ENCODE measurements at places on chromosomes 7 and 10.

DNA sequence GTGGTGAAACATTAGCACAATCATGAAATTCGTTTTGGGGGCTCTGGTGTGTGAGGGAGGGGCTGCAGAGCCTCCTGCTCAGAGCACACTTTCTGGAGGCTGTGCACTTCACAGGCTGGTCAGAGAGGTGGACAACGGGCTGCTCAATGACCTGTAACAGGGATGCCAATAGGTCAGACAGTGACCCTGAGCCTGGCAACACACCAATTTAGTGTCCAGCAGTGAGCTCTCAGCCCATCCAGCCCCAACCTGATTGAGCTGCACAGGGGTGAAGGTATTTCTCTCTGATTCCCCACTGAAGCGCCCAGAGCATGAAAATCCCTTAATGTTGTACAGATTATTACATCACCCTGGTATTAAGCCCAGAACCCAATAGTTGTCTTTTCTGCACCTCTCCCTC lies 191.3 kb upstream of the ZNF32 start:
- DNase-seq = no peak

- no peak for DNase-seq
These were observed 2.6 kb downstream of the AUTS2 start for GRCh38 chr7:69600710-69601519.

GRCh38 chr7:39133088-39133487 lies 155.4 kb downstream of the POU6F2 start:
- DNase-seq = no peak

DNA sequence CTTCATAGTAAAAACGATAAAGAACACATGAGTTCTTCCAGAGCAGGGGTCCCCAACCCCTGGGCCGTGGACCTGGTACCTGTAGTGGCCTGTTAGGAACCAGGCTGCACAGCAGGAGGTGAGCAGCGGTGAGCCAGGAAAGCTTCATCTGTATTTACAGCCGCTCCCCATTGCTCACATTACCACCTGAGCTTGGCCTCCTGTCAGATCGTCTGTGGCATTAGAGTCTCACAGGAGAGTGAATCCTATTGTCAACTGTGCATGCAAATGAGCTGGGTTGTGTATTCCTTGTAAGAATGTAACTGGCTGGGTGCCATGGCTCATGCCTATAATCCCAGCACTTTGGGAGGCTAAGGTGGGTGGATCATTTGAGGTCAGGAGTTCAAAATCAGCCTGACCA lies 229.5 kb downstream of the CNTNAP2 start:
- DNase-seq = no peak

DNA sequence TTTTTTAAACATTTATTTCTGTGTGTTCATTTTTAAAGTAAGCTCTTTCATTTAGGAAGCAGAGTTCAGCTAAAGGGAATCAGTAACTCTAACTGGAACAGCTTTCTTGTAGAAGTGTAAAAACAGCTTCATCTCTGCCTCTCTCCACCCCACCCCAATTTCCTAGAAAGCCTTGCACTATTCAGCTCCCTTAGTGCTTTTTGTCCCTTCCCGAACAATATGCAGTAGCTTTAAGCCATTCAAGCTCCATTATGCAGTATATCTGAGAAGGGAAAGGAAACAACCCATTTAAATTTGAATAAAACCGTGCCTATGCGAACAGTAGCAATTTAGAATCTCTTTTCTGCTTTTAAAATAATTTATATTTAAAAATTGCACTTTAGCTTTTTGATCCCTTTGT lies 134.5 kb downstream of the TRIL start:
- DNase-seq = no peak

GRCh38 chr10:128009372-128010126 lies 102.6 kb downstream of the PTPRE start:
- no peak for DNase-seq

GRCh38 chr10:34498821-34499220 lies 316.3 kb downstream of the PARD3 start:
- no peak for DNase-seq

GRCh38 chr7:100360135-100360854 lies 2.4 kb downstream of the PILRB start:
- DNase-seq = no peak

DNA sequence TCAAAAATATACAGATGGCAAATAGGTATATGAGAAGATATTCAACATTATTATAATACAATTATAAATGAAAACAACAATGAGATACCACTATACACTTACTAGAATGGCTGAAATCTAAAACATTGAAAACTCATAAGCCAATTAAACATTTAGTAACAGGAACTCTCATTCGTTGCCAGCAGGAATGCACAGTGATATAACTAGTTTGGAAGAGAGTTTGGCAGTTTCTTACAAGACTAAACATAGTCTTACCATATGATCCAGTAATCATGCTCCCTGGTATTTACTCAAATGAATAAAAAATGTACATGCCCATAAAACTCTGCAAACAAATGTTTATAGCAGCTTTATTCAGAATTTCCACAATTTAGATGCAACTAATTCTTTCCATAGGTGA lies 476.2 kb upstream of the COBL start:
- no peak for DNase-seq

DNA sequence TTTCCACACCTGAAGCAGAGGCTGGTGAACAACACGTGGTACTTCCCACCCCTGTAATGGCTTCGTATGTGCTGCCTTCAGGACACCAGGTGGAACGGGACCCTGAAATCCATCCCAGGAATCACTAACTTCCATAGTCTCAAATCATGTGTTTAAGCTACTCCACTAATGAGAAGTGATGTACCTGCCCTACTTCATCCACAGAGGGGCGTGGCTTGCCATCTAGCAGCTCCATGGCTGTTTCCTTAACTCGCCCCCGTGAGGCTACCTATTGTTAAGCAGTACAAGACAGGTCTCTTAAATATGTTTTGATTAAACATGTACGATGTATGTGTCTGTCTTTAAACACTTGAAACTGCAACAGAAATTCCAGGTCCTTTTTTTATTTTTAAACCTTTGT lies 31.8 kb downstream of the ARL3 start:
- DNase-seq = no peak

- DNase-seq = no peak
These were observed 22.5 kb downstream of the CCDC186 start for GRCh38 chr10:114151486-114151885.

DNA sequence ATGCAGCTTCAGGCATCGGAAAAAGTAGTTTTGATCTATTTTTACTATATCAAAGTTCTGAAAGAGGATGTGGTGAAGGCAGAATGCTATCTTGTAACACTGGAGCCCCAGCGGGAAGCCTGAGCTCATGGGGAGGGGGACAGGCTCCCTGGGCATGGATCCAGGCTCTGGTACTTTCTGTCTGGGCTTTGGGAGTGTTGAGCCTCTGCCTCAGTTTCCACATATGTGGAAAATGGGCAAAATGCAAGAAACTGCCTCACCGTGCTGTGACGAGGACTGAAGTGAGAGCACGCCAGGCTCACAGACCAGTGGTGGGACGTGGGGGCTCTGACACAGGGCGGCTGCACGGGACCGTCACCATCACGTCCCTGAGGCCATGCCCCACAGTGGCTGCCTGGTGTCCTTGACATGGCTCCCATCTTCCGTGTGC lies 182.9 kb upstream of the SHH start:
- DNase-seq = no peak

GRCh38 chr10:5484205-5484604 lies 15.2 kb downstream of the CALML5 start:
- DNase-seq = no peak

- DNase-seq = no peak
These were observed 111.2 kb downstream of the LSM5 start for GRCh38 chr7:32378988-32379387.

GRCh38 chr7:155680864-155681263 lies 36.4 kb downstream of the RBM33 start:
- DNase-seq = no peak

DNA sequence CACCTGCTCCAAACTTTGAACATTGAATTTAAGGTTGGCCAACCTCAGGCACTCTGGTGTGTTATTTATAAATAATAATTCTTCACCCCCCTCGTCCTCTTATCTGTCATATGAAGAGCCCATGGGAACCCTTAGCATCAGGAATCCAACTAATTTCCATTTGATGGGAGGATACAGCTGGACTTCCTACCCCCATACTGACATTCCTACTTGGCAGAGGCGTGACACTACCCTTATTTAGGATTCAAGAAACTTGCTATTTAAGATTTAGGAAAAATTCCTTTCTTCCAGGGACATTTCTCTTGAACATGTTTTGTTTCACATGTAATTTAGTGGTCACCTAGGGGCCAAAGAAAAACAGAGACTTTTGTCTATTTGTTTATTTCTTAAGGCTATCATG lies 171.9 kb upstream of the NRP1 start:
- DNase-seq = no peak

DNA sequence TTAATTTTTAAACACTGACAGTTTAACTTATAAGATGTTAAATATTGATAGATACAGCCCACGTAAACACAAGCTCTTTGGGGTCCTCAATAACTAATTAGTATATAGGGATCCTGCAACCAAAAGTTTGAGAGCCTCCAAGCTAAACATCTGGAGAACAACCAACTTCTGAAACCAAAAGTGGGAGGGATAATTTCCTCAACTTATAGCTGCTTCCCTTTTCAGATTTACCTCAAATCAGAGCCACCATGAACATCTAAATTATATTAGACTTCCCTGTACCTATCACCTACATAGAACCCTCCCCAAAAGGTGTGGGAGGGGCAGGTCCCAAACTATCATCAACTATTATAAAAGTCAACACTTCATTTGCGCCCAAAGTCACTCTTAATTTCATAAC lies 8.6 kb downstream of the PSAP start:
- DNase-seq = no peak

DNA sequence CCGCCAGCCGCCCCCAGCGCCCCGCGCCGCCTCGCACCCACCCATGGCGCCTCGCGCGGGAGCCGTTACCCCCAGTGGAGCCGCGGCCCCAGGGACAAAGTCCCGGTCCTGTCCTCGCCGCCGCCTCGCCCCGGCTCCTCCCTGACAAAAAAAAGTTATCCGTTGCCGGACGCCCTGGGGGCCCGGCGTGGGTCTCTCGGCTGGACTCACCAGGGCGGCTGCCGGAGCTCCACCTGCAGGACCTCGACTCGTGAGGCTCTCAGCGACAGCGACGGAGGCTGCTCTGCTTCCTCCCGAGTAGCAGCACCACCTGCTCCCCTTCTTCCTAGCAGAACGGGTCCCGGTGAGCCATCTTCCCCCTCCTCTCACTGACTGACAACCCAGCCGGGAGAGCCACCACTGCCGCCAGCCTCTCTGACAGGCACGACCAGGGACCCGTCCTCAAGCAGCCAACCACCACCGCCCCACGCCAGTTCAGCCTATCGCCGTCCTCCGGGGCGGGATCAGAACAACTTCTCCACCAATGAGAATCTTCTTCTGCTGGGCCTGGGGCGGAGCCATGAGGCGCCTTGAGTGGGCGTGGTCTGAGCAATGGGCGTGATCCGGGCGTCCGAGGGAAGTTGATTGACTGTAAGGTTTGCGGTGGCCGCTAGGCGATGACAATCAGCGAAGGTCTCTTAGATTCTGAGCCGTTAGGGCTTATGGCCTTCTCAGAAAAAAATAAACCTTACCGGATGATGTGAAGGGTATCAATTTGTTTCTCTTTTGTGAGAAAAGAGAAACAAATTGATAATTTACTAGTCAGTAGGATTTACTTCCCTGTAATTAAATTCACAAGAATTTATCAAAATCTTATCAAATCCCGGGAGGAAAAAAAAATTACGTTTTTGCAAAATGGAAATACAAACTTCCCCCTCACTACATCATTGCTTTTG lies at the start of gene HYCC1:
TSS of gene HYCC1 (minus strand) at position 416 of the 935 bp plus-strand sequence. CDS start 23,019 bp downstream, outside the sequence.
- DNase-seq = peak; percentile 91

DNA sequence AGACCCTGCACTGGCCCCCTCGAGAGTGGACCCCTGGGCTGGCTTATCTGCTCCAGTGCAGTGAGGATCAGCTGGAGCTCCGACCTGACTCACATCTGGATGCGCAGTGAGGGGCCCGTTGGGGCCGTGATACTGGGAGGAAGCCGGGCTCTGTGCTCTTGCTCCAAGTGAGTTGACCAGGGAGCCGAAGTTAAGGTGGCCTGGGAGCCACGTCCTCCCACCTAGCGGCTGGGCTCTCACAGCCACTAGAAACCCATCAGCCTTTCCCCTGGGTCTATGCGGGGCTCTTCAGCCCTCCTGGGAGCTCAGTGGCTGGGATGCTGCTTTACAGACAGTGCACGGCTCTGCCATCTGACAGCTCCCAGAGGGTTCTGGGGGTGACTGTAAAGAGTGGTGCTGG lies 9.1 kb downstream of the ALKBH4 start:
- no peak for DNase-seq

GRCh38 chr10:29723726-29724125 lies 89.0 kb upstream of the SVIL start:
- no peak for DNase-seq

DNA sequence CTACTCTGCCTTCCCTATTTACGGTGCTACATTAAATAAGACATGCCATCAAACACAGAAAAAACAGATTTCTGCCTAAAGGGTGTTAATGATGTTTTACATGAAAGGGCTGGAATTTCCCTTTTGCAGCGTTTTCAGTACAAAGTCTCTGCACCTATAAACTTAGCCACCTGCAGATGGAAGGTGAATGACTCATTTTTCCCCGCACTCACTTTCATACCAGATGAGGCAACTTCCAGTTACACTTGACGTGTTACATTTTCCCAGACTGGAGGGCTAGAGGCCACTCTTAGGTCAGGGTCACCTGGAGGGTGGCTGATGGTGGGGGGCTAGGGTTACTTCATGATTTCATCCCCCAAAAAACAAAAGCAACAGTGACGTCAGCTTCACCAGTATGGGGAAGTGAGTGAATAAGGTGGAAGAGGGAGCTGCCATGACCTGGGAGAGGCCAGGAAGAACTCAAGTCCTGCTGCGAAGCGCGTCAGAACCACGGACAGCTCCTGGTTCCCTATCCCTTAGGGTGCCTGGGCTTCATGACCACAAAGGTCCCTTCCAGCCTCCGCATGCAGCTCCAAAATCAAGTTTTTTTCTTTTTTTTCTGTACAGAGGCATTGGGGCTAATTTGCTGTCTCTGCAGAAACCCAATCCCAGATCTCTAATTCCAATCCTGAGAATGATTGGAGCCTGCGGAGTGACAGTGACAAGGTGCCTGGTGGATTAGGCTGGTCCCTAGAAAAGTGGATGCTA lies 94.0 kb downstream of the ADARB2 start:
- DNase-seq = no peak

DNA sequence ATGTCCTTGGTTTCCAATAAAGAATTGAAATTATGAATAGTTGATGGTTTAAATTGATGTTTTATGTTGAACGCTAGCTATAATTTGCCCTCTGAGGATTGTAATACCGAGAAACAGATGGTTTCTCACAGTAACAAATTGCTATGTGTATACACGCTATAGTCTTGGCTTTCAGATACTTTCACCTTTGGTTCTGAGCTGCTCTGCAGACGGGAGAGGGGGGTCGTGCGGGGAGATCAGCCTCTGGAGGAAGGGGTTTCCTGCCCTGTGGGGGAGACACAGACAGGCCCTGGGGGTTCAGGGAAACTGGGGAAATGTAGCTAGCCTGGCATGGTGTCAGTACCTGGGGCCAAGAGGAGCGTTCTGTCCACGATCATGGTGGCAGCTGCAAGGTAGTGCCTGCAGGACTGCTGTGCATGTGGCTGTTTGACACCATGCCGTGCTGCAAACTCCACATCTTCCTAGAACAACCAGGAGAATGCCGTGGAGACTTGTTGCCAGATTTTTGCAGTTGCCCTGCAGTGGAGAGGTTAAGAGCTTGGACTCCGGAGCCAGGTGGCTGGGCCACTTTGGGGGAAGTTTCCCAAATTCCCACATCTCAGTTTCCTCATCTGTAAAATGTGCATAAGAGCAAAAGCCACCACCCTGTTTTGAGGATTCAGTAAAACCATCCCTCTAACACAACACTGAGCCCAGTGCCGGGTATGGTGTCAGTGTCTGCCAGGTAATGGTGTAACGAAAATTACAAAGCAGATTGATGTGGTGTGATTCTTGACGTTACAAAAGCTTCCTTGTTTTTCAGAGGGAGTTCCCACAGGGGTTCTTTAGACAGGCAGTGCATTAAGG lies 167.9 kb downstream of the CUX1 start:
- peak; percentile 44 for DNase-seq
